ENCODE measurements at places on chromosomes 1 and 21.

GRCh38 chr1:208107425-208108212, 136.6 kb downstream of the PLXNA2 start:
- no peak for DNase-seq

DNA sequence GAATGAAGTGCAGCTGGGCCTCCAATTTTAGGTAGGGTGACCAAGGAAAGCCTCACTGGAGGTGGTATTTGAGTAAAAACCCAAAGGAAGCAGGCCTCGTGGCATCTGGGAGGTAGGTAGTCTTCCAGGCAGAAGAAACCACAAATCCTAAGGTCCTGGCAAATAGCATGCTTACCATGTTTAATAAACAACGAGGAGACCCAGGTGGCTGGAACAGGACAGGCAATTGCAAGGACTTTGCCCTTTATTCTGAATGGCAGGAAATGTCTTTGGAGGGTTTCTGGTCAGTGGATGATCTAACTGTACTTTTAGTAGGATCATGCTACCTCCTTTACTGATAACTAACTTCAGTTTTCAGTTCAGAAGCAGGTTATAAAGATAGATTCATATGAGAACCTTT, 52.2 kb downstream of the EPB41 start:
- DNase-seq = no peak

DNA sequence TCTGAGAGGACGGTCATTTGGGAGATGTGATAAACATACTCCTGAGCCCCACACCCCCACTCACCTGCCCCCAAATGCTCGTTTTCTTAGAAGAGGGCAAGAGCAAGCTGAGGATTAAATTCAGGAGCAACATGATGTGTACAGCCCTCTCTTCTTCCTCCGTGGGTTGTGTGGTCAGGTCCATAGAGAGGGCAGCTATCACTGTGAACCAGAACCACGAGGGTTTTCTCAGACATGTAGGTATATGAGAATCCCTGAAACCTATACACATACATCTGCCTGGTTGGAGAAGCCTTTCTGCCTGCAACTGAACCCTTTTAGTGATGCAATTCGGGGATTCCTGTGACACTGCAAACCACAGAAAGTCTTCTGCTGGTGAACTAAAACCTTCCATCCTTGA, 38.9 kb downstream of the PGM1 start:
- no peak for DNase-seq

- DNase-seq = no peak
These were observed 3.0 kb downstream of the MOV10 start for GRCh38 chr1:112677501-112677900.

All from sigmoid colon (tissue), 7 donors.